ENCODE measurements at places on chromosomes 13 and 19.

GRCh38 chr13:102402290-102402689 lies 442 bp upstream of the FGF14 start:
- DNase-seq, result no peak

DNA sequence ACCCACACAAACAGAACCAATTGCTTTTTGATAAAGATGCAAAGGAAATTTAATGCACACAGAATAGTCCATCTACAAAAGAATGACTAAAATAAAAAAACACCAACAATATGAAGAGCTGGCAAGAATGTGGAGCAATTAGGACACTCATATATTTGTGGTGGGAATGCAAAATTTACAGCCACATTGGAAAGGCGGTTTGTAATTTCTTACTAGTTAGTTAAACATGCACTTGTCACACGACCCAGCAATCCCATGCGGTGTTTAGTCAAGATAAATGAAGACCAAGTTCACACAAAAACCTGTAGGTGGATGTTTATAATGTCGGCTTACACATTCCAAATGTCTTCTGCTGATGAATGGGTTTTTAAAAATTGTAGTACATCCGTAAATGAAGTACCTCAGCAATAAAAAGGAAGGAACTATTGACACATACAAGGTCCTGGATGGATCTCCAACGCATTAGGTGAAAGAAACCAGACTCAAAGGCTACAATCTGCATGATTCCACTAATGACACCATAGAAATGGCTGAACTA lies 5.2 kb downstream of the GRTP1 start:
- no peak for DNase-seq

DNA sequence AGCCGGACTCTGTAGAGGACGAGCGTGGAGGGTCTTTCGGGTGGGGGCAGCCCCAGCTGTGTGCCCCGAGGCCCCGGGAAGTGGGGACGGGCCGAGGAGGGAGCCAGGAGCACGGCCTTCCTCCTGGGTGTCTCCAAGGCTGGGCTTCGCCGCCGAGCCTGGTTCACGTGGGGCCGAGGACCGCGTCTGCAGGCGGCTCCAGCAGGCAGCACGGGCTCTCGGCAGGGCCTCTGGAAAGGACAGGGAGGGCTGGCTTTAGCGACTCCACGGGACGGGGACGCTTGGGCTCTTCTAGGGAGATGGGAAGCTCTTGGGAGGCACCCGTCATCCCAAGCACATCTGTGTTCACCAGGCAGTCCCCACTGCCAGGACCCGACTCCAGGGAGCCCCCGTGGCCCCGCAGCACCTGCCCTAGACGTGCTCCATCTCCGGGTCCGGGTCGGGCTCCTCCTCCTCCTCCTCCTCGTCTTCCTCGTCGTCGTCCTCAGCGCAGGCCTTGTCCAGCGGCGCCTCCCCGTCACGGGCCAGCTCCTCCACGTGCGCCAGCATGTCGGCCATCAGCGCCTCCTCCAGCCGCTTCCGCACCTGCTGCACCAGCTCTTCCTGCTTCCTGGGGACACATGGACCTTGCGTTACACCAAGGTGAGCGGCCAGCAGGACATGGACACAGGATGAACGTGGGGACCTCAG lies 9.9 kb upstream of the MEX3D start:
- no peak for DNase-seq

- DNase-seq, result peak; percentile 97
These were observed at the start of gene ZNF567 for GRCh38 chr19:36687214-36688056. ZNF567 (plus strand) TSS chr19:36687612; CDS start chr19:36694868, 7,256 bp downstream.

- DNase-seq, result peak; percentile 24
These were observed 41.3 kb upstream of the NPAS1 start for GRCh38 chr19:46978171-46978869.

DNA sequence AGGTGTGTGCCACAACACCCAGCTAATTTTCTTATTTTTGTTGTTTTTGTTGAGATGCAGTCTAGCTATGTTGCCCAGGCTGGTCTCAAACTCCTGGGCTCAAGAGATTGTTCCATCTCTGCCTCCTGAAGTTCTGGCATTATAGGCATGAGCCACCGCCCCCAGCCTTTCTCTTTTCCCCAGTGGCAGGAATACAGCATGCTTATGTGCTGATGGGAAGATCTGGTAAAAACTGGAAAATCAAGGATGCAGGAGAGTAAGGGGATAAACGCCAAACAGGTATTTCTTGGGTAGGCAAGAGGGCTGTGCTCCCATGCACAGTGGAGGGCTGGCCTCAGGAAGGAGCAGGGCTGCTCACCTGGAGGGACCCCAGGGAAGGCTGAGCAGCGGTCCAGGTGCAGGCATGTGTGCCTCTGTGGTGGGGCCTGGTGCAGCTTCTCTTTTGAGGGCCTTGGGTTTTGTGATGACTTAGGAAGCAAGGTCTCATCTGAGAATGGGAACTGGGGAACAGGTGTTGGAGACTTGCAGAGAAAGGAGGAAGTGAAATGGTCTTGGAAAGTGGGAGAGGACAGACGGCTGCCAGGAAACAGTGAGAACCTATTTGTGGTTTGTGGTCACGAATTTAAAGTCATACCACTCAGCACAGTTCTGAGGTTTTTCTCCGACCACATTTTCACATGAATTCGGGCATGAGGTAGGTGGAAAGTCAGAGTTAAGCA lies 106.5 kb downstream of the TEX26 start:
- DNase-seq, result peak; percentile 46

- DNase-seq, result no peak
These were observed 1435.2 kb downstream of the UQCRFS1 start for GRCh38 chr19:27777726-27778125.

DNA sequence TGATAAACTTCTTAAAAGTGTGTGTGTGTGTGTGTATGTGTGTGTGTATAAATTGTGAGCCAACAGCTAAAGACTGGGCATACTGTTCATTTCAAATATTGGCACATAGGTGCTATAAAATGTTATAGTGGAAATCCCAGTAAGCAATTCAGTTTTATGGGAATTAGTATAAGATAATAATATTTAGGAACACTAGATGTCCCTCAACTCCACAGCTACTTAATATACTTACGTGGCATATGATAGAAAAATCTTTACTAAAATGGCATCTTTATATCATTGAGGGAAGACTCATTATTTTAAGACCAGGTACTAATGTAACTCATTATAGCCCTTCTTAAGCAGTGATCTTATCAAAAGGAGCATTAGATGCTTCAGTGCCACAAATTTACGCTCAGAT lies 266.2 kb downstream of the MAB21L1 start:
- no peak for DNase-seq

DNA sequence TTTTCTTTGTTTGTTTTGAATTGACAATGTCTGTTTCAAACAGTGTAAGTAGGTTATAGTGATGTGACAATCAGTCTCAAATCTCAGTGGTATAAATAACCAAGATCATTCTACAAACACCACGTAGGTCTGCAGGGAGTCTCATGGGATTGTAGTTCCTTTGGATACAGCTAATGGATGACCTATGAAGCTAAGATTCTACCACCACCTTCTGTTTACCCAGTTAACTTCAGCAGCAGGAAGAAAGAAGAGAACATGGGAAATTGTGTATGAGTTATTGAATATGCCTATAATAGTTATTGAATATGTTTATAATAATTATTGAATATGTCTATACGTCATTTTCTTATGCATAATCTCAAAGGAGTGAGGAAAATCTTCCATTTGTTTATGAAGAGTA lies 63.9 kb upstream of the SLITRK5 start:
- DNase-seq, result no peak

- DNase-seq, result peak; percentile 65
These were observed 900 bp downstream of the PPP1R13L start for GRCh38 chr19:45403781-45404556.

- no peak for DNase-seq
These were observed 14.0 kb upstream of the TOMM40 start for GRCh38 chr19:44876930-44877535.

- no peak for DNase-seq
These were observed 20.2 kb downstream of the ZC3H13 start for GRCh38 chr13:46032341-46032740.

- no peak for DNase-seq
These were observed 21.5 kb downstream of the ELL start for GRCh38 chr19:18500376-18500775.

DNA sequence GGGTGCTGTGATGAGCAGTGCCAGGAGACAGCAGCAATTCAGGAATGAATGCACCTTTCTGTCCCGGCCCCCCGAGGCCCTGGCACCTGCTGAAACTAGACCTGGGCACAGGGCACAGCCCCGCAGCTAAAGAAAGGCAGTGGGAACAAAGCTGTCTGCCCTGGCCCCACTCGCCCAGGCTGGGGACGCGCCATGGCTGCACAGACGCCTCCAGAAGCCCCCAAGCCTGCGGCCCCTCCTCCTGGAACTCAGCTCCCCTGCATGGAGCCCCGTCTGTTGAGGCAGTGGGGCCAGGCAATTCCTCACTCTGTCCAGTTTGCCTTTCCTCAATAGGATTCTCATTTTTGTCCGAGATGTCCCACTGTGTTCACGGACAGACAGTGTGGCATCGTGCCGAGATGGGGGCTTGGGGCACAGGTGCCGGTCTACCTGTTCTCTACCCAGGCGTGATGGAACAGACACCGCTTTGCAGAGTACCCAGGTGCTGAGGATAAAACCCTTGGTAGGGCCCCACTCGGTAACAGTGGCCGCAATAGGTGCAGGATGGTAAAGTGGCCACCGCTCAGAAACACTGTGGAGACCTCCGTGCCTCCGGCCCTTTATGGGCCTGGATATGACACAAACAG lies 146.5 kb upstream of the SOX1 start:
- DNase-seq, result no peak

GRCh38 chr13:74093691-74094090 lies 40.5 kb downstream of the KLF12 start:
- no peak for DNase-seq

GRCh38 chr19:12946731-12947496 lies 1.3 kb downstream of the RAD23A start:
- no peak for DNase-seq

All from CD4-positive, alpha-beta T cell treated with Interleukin-2 at 100 ng/mL for 4 hours (primary cell).